ENCODE measurements at places on chromosomes 1 and 21.

DNA sequence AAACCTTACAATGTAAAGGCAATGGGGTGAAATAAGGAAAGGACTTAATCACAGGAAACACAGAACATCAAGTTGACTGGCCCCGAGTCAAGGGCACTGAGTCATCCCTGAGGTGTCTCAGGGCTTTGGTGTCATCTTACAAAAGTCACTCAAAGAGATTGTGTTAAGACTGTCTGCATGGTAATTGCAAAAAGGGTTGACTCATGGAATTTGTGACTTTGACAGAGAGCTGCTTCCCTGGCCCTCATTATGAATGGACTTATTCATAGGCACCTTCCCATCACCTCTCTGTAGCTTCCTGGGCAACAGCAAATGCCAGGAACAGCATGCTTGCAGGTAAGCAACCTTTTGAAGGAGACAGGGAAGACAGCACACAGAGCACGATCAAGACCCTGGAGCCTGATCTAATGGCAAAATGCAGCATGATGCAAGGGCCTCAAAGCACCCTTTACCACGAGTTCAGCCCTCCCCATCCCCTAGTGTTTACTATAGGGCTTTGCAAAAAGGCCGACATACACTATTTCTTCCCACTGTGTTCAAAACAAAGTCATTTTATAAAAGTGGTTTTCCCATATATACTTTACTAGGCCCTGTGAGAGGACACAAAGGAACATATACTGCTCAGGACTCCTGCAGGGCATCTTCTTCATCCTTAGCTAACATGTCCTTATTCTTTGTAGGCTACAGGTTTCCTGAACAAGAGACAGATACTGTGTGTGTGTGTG lies 17.1 kb downstream of the ZP4 start:
- DNase-seq = no peak

DNA sequence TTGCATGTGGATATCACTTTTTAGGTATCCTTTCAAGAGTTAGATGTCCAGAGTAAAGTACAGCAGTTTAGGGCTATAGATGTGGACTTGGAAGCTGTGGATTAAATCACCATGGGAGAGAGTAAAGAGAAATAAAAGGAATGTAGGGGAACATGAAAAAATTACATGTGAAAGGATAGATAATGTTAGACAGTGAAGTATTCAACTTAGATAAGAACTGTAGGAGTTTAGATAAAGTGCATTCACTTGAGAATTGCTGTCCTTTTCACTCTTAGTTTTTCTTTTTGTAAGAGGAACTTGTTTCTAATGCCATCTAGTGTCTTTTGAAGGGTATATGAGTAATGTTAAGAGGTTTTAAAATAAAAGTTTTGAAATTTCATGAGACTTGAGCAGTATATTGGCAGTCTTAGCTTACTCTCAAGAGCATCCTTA lies 40.1 kb downstream of the MAST2 start:
- DNase-seq = no peak

- no peak for DNase-seq
Observed at GRCh38 chr1:113859478-113860175, 11.9 kb downstream of the PTPN22 start.

- no peak for DNase-seq
Observed at GRCh38 chr1:77560741-77561140, 121.7 kb downstream of the ZZZ3 start.

DNA sequence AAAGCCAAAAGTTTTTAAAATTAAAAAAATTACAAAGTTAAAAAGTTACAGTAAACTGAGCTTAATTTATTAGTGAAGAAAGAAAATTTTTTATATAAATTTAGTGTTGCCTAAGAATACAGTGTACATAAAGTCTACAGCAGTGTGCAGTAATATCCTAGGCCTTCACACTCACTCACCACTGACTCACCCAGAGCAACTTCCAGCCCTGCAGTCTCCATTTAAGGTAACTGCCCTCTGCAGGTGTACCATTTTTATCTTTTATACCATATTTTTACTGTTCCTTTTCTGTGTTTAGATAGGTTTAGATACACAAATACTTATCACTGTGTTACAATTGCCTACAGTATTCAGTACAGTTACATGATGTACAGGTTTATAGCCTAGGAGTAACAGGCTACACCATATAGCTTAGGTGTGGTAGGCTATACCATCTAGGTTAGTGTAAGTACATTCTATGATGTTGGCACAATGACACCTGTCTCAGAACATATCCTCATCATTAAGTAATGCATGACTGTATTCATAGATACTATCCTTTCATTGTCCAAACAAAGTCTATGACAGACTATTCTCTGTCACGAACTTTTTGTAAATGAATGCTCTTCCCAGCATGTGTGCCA lies 78.6 kb upstream of the PBX1 start:
- no peak for DNase-seq

GRCh38 chr1:53500204-53501064 lies 41.2 kb downstream of the DMRTB1 start:
- no peak for DNase-seq

GRCh38 chr1:92277105-92277723 lies 21.6 kb downstream of the GLMN start:
- no peak for DNase-seq

DNA sequence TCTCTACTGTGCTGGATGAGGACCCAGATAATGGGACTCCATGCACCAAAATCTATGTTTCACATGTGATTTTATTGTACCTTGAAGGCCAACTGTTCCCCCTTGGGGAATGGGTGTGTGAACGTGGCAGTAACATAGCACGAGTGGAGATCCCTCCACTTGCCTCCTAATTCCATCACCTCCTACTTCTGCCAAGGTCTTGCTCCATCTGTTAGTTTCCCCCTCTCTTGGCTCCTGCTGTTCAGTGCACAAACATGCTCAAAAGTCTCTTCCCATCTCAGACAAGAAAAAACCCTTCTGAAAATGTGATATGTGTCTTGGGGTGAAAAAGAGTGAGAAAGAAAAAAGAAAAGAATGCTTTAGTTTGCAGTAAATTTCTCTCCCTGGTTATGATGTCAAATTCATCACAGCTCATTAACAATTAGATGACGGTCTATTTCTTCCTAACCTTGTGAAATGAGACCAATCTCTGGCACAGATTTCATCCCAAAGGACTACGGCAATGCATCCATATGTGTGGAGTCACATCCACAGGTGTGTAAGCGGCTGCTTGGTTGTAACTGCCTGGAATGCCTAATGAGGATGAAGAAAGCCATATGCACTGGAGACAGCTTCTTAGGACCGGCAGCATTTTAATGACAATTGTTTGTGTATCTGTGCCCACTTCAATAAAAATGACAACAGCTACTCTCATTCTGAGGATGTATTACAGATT lies 79.3 kb upstream of the DIRAS3 start:
- DNase-seq = no peak

- no peak for DNase-seq
Observed at GRCh38 chr1:58735586-58735985, 35.7 kb upstream of the MYSM1 start.

- DNase-seq = no peak
Observed at GRCh38 chr1:111559736-111560279, 56.4 kb upstream of the ADORA3 start.

DNA sequence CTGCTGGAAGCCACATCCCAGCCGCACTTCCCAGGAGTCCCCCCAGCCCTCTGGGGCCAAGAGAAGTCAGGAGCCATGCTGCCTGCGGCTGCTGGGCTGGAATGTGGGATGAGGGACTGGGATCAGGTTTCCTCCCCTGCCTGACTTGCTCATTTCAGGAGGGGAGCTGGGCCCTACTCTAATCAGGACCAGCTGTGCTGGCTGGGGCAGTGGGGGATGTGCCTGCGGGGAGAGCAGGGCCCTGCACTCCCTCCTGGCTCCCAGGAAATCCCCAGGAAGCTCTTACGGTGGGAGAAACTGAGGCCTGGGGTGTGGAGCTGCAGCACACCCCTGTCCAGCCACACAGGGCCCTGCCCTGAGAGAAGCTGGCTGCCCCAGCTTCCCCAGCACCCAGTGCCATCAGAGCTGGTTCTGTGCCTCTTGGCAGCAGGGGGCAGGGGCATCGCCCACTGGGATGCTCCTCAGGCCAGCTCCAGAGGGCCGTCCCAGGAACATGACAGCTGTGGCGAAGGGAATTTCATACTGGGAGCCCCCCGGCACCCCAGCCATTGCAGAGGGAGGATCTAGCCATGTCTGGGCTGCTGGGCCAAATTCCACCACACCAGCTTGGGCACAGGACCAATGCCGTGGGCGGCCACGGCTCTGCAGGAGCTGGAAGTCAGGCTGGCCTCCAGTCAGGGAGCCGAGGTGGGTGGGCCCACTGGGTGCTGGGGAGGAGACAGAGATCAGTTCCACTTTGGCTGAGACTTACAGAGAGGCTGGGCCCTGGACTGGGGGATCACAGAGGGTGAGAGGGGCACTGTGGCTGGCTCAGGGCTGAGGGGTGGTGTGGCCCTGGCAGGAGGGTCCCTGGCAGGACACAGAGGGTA lies 21.3 kb upstream of the PRSS38 start:
- no peak for DNase-seq

GRCh38 chr1:2967329-2967725 lies 53.9 kb upstream of the ACTRT2 start:
- no peak for DNase-seq

GRCh38 chr1:88581703-88582102 lies 102.4 kb upstream of the PKN2 start:
- no peak for DNase-seq

DNA sequence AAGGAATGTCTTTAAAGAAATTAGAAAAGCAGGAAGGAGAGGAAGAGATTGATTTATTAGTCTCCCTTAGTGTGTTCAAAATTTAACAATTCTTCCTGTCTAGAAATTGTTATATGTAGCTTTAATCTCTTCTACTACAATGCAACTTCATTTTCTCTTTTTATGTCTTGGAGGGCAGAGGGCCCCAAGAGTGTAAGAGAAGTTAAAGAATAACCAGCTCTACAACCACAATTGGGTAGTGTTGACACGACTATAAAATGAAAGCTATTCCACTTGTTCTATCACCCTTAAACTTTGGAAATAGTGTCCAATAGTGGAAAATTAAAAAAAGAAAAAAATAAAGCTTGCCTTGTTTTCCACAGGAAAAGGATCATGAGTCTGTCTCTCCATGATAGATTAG lies 82.6 kb upstream of the DPYD start:
- DNase-seq = no peak

GRCh38 chr21:38839328-38840286 lies 33.9 kb downstream of the ETS2 start:
- DNase-seq = no peak

DNA sequence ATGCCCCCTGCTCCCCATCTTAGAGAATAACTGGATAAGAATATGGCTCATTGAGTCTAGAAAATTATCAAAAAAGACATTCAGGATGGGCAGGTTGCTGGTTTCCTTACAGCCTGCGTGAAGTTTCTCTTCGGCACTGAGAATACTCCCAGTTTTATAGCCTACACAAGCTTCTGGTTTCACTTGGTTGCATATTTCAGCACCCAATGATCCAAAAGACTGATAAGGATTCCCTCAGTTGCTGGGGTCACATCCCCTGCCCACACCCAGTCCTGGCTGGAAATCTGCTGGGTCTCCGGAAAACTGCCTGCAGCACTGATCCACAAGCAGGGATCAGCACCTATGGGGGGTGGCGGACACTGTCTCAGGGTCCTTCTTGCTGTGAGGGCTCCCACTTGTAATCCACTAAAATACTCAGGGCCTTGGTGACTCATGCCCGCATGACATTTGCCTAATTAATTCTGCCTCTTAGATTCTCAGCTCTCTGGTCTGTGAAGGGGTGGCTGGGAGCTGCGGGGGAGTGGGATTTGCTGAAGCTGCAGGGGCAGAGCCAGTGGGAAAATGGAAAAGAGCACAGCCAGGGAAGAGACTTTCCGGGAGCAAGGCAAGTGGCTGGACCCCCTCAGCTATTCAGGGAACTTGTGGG lies 142.5 kb downstream of the ZNF648 start:
- no peak for DNase-seq

GRCh38 chr1:62444701-62445100 lies 7.9 kb downstream of the USP1 start:
- no peak for DNase-seq

- DNase-seq = no peak
Observed at GRCh38 chr1:45383191-45383590, 43.0 kb upstream of the MUTYH start.

- no peak for DNase-seq
Observed at GRCh38 chr1:186872291-186872690, 43.5 kb downstream of the PLA2G4A start.

DNA sequence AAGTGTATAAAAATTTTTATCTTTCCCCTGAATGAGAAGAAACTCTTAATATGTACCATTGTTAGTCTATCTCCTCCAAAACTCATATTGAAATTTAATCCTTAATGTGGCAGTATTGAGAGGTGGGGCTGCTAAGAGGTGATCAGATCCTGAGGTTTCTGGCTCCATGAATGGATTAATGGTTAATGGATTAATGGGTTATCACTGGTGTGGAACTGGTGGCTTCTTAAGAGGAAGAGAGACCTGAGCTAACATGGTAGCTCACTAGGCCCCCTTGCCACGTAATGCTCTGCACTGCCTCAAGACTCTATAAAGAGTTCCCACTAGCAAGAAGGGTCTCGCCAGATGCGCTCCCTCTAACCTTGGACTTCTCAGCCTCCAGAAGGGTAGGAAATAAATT lies 70.6 kb upstream of the ZBTB18 start:
- DNase-seq = no peak

- DNase-seq = no peak
Observed at GRCh38 chr1:39080831-39081270, 54.7 kb downstream of the NDUFS5 start.

DNA sequence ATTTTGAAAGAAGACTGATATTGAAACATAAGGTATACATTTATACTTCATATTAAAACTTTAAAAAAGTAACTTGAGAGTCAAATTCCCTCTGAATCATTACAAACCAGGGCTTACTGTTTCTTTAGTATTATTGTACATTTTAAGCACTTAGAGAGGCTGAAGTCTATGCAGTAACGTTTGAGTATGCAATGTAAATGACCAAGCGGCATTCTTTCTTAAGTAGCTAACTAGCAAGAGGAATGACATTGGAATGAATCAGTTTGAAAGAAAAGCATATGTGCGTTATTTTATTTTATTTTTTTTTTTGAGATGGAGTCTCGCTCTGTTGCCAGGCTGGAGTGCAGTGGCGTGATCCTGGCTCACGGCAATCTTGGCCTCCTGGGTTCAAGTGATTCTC lies 24.3 kb downstream of the WNT2B start:
- DNase-seq = no peak

DNA sequence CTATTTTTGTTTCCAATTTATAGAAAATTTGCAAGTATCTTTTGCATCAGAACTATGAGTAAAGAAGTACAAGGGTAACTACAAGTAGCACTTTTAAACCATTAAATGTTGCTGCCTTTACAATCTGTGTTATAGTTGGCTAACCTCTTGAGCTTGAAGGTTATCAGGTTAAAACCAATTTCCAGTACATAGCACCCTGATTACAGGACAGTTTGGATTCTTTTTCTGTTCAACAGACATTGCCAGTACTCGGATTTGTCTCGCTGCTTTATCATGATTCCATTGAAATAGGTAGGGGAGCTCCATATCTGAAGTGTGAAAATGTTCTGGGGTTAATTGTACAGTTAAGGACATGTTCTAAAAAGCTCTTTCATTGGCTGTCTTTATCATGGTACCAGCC lies 40.0 kb downstream of the MIA3 start:
- DNase-seq = no peak

- DNase-seq = no peak
Observed at GRCh38 chr1:204499511-204500468, 5.2 kb upstream of the PIK3C2B start.
